Renal cortical epithelial cell (primary cell): ENCODE measurements at places on chromosomes 11 and 22. TPM values are rescaled to one million over a fixed set of nuclear protein-coding genes. Genes with fewer than 3 reads are reported as not detected.

DNA sequence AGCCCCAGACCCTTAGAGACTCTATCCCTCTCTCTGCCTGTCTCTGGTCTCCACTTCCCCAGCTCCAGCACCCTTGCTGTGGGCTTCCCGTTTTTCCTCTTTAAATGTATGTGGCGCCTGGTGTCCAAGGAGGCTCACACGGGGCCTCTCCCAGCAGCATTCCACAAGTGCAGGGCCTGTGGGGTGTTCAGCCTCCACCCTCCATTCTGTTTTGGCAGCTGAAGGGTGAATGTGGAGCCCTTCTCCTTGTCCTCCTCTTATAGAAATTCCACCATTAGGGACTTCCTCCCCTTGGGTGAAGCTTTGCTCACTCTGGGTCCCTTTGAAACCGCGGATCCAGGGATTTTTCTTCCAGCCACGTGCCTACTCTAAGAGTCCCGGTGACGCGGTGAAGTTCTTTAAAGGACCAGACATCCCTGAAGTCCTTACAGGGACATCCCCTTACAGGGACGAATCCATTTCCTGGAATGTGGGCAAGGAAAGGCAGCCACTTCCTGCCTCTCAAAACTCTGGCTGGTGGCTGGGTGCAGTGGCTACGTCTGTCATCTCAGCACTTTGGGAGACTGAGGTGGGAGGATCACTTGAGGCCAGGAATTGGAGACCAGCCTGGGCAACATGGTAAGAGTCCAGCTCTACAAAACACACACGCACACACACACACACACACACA lies 1.6 kb upstream of the TSPAN18 start:
- no peak for DNase-seq

DNA sequence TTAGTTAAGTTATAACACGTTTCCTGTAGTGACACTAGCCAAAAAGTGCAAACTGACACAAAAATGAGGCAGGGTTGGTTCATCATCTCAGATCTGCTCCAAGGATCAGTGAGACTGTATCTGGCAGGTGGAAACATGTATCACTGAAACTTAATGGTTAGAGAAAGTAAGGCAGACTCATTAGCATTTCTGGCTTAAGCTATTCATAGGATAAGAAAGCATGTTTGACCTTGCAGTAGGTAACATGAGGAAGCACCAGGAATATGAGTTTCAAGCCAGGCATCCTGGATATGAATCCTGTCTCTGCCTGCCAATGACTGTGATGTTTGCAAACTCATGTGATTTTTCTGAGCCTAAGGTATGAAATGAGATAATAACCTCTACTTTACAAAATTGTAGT lies 732.1 kb downstream of the NELL1 start:
- DNase-seq: no peak

DNA sequence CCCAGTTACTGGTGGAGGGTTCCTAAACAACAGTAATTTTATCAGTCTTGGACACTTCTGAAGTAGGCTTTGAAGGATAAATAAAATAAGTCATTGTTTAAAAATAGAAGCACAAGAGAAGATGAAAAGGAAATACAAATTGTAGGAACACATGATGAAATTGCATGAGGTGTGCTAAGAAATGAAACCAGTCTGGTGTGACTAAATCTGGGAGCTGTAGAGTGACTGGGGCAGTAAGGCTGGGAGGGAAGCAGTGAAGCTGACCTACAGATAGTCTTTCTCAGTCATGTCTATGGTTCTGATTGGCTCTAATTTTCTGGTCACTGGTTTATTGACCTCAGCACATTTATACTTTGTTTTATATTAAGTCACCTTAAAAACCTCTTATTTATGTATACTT lies 139.1 kb downstream of the SLC17A6 start:
- peak; percentile 33 for DNase-seq

- no peak for DNase-seq
Observed at GRCh38 chr22:17684245-17684644, 45.7 kb downstream of the BCL2L13 start.

Gene ST14
- 35.1 and 137 TPM in 2 replicates for total RNA-seq

Gene PANX3
- not detected in 2 replicates for total RNA-seq

Gene KRTAP5-11
- total RNA-seq: not detected in 2 replicates

Gene DRD4
- 0.10 TPM in 1 of 2 replicates, not detected in the other for total RNA-seq

Gene BDNF
- total RNA-seq: 6.4 and 7.6 TPM in 2 replicates
